ENCODE measurements at places on chromosomes 2 and 18.

DNA sequence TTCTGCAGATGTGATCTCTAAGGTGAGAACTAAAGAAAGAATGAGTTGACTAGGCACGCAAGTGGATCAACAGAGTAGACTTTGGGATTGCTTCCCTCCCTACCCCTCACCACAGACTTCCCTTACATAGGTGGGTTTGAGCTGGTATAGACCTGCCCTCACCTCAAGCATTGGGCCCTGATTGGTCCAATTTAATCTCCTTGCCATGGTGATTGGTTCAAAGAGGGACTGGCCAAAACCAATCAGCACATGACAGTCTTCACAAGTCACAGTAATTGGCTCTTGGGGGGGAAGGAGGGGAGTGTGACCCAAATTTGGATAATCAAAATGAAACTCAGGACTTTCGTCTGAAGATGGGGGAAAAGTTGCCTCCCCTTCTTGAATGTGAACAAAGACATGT, 36.6 kb upstream of the LNPK start:
- DNase-seq = no peak

DNA sequence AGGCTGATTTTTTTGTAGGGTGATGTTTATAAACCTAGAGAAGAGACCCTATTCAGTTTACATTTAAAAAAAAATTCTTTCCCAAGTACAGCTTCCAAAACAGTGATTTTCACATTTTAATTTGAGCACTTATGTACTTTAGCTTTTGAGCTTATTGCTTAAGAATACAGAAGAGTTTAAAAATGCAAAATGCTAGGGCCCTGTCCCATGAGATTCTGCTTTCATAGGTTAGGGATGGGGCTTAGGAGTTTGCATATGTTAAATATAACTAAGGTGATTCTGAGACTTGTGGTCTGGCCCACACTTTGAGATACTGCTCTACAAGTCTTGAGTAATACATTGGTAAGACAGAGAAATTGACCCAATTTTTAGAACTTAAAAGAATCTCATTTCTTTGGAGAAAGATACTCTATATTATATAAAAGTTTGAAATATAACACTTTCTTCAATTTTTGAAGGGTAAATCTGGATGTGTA, 137.3 kb upstream of the CWC22 start:
- no peak for DNase-seq

DNA sequence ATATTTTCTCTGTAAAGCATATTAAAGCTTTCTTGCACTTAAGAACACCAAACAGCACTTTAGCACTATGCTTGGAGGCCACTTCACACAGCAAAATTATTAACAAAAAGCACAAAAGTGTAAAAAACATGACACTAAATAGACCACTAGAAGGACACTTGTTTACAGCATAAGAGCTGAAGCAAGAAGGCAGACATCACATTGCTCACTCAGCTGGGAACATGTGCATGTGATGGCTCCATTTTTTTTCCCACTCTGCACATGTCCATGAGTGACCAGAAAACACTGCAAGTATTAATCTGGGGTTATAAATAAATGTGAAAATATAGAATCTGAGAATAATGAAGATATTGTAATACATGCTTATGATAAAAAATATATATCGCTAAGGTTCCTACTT, 103.1 kb upstream of the MAPRE2 start:
- DNase-seq = no peak

GRCh38 chr18:37565977-37566478, 430 bp upstream of the CELF4 start:
- peak; percentile 6 for DNase-seq

Measured in SW480 (cell line).